ENCODE measurements at places on chromosomes 4 and X.

DNA sequence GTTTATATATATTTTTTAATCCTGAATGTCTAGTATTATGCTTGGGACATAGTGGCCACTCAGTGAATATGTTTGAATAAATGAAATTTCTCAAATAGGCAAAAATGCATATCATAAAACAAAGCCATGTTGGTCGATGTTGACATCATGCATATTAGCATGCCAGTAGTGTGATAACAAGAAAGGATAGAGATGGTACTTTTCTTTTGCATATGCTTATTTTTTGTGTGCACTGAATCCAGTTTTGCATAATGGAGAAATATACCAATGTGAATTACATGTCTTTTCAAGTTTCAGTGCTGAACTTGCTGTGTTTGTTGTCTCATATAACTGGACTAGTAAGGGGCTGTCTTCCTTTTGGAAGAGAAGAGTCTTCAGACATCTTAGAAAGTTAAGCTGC is 7.5 kb downstream of the CPE start:
- no peak for DNase-seq

DNA sequence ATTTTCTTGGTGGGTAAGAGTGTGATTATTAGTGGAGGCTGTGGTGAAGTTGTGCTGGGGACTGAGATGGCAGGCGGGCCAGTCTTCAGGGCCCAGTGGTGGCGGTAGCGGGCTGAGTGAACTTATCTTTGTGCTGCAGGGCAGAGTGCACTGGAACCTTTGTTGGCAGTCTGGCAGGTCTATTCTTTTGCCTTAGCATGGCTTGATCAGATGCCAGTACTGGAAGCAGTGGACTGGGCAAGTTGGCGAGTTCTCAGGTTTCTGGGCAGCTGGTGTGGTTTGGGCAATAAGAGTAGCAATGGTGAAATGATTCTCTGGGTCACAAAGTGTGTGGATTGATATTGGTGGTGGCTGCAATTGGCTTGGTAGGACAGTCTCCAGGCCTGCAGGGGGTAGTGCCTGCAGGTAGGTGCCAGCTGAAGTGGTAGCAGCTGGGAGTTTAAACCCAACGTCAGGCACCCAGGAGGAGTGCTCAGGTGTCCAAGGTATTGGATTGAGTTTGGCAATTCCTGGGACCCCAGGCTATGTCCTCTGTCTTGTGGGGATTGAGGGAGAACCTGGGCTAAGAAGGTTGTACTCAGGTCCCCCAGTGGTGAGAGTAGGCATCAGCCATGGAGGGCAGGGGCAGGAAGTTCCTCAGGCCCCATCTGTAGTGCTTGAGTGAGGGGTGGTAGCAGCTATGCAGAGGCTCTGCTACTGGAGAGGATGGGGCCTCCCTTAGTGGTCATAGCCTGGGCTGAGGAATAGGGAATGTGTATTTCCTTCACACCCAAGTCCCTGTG is 34.9 kb upstream of the SLC25A14 start:
- no peak for DNase-seq

DNA sequence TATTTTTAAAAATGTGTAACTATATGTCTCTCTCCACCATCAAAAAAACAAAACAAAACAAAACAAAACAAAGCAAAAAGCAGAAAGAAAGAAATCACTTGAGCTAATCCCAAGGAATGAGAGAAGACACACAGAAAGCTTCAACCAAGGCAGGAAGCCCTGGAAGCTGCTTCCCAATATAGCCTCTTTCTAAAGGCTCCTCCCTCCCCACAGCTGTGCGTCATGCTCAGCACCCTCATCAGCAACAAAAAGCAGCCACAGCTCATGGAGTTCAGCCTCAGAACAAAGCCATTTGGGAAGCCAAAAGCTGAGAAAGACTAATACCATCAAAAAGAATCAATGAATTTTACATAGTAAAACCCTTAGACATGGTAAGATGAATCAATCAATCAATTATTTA is 501.6 kb upstream of the SMIM31 start:
- no peak for DNase-seq

DNA sequence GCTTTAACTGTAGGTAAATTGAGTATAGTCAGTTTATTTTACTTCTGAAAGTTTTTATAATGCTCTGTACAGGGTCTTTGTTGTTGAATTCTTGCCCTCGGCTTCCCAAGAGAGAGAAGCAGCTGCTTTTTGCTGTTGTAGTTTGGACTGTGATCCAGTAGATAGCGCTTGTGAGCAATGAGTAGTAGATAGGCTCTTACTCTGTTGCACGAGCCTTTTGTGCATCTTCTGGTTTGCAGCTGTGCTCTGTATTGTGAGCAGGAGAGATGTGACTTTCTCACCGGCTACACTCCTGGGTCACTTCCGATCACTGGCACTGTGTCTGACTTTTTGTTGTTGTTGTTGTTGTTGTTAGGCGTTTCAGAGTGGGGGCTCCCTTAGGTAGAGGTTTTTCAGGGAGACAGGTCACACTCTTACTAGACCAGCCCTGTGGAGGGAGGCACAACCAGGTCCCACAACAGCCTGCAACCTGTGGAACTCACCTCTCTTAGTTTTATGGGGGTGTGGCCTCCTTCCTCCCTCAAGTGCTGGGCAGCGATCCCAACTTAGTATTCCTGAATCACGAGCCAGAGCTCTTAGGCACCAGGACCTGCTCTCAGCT is 822.1 kb upstream of the GALNTL6 start:
- no peak for DNase-seq

GRCh38 chrX:109872021-109872732 is 130.7 kb upstream of the TMEM164 start:
- no peak for DNase-seq

- no peak for DNase-seq
Measured at GRCh38 chr4:5782829-5783476, 72.0 kb downstream of the EVC start.

DNA sequence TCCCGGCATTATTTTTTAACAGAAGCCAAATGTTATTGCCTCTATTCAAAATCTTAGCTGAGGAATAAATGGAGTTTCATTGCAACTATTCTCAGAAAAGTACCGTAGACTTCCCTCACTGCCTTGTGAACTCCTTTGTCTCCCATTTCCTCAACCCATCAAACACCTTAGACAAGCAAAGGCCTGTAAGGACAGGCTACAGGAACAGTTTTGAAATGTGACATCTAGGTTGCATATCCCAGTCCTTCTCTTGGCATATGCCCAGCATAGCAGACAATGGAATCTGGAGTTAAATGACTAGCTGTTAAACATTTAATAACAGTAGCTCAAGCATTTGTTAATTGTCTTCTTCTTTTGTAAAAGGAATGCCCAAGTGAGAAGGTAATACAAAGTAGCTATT is 1371.7 kb downstream of the STIM2 start:
- DNase-seq: no peak

- no peak for DNase-seq
Measured at GRCh38 chr4:57074744-57075143, 35.4 kb downstream of the IGFBP7 start.

DNA sequence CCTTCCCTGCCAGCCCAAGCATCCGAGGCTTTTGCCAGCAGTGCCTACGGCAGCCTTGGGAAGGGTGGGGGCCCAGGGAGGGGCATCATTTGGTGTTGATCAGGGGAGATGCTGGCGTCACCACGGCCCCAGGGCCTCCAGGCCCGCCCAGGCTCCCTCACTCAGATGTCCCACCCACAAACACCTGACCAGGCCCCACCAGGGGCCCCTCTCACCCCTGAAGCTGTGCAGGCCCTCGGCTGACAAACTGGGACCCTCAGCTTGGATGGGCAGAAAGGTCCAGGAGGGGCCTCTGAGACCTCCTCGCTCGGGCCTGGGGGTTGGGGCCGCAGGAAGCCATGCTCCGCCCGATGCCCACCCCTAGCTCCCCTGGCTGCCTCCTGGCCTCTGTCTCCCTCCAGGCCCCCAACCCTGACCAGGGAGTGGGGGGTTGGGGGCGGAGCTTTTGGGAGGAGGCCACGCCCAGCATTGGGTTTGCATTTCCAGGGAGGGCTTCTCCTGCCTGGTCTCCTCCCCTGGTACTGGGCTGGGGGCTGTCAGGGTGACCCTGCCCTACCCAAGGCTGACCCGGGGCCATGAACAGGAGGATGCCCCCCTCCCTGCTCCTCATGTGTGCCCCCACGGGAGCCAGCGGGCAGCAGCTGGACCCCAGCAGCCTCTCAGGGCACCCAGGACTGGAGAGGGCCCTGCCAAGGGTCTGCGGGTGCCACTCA is 33.4 kb upstream of the SPON2 start:
- peak; percentile 41 for DNase-seq

DNA sequence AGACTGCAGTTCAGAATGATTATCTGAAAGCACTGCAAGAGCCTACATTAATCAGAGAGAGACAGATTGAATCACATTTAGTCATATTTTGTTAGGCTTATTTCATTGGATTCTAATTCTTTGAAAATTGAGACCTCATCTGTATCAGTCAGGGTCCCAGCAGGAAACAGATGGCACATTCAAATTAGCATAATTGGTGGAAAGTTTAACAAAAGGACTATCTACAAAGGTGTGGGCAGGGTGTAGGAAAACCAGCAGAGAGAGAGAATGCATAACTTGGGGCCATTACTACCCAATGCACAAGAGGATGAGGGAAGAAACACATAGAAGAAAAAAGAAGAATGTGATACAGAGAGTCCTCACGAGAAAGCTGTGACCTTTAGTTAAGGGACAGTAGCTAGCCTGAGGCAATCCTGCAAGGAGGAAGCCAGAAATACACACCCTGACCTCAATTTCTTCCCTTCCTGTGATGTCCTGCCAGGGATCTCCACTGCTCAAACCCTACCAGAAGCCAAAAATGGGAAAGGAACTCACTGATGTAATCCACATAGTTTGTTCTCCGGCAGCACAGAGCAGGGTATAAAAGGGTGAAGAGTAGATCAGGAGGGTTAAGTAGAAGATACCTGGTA is 17.7 kb upstream of the XKRX start:
- no peak for DNase-seq

Measured in right forelimb (tissue), 1 donor.